ENCODE measurements at places on chromosomes 11 and 22.
A peak's percentile ranks its signal among the peaks of the same experiment; 100 is the strongest.

GRCh38 chr11:81104051-81104450 is 1629.6 kb downstream of the FAM181B start:
- no peak for DNase-seq

DNA sequence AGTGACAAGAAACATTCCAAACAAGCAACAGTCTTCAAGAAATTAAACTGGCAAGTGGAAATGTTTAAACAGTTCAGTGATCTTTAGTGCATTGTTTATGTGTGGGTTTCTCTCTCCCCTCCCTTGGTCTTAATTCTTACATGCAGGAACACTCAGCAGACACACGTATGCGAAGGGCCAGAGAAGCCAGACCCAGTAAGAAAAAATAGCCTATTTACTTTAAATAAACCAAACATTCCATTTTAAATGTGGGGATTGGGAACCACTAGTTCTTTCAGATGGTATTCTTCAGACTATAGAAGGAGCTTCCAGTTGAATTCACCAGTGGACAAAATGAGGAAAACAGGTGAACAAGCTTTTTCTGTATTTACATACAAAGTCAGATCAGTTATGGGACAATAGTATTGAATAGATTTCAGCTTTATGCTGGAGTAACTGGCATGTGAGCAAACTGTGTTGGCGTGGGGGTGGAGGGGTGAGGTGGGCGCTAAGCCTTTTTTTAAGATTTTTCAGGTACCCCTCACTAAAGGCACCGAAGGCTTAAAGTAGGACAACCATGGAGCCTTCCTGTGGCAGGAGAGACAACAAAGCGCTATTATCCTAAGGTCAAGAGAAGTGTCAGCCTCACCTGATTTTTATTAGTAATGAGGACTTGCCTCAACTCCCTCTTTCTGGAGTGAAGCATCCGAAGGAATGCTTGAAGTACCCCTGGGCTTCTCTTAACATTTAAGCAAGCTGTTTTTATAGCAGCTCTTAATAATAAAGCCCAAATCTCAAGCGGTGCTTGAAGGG is 6.0 kb downstream of the MALAT1 start:
- no peak for DNase-seq

- DNase-seq, result peak; percentile 75
Observed at GRCh38 chr11:44593251-44593650, 27.8 kb downstream of the CD82 start.

DNA sequence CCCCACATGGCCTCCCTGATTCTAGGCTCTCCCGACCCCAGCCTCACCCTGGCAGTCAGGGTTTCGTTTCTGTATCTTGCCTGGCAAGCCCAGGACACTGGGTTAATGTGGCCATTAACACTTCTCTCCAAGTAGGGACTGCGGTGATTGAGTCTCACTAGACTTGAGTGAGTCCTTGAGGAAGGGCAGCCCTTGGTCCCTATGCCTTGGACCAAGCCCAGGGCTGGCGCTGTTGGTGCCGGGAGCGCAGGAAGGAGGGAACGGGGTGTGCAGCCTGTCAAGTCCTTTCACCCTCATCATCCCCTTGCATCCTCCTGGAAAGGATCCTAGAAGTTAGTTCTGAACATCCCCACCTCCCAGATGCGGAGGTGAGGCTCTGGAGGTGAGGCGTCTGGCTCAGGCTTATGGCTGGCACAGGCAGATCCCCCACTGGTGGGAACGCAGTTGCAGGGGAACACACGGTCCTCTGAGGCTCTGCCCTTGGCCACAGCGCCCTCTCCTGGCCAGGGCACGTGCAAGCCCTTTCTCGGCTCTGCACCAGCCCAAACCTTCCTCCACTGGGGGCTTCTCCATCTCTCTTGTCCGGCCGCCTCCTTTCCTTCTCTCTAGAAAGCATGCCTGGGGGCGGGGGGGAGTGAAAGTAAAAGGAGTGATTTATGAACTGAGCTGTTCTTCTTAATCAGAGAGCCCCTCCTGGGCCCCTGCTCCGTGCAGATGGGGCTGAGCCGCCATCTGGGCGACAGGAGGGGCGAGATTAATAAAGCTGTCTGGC is 56.7 kb downstream of the TP53I11 start:
- peak; percentile 57 for DNase-seq

GRCh38 chr11:79054636-79055035 is 386.2 kb downstream of the TENM4 start:
- DNase-seq, result no peak

DNA sequence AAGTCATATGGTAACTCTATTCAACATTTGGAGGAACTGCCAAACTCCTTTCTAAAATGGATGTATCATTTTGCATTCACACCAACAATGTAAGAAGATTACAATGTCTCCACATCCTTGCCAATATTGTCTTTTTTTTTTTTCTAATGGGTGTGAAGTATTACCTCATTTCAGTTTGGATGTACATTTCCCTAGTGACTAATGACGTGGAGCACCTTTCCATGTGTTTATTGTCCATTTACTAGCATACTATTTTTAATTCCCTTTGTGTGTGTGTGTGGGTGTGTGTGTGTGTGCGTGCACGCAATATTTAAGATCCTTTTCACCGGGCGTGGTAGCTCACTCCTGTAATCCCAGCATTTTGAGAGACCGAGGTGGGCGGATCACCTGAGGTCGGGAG is 62.7 kb downstream of the APOL3 start:
- no peak for DNase-seq

DNA sequence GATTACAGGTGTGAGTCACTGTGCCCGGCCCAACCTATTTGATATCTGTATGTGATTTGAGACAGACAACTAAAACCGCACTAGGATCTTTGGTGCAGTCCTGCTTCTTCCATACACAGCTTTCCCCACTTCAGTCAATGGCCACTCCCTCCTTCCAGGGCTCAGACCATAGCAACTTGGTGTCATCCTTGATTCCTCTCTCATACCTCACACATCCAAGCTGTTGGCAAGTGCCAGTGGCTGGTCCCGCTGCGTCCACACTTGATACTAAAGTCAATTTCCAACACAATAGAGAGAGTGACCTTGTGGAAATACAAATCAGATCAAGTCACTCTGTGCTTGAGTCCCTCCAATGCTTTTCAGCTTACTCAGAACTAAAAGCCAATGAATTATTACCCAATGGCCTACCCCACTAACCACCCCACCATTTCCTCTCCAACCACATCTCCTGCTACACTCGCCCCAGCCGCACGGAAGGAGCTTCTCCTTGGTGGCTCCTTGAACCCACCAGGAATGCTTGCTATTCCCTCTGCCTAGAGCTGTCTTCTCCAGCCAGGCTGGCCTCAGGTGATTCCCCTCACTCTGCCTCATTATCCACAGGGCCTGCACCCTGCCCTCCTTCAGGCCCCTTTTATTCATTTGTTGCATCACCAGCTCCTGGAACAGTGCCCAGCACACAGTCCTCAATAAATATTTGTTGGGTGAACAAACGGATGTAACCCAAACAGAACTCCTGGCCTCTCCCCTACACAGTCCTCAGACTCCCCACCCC is 12.9 kb downstream of the ABTB2 start:
- DNase-seq, result no peak

DNA sequence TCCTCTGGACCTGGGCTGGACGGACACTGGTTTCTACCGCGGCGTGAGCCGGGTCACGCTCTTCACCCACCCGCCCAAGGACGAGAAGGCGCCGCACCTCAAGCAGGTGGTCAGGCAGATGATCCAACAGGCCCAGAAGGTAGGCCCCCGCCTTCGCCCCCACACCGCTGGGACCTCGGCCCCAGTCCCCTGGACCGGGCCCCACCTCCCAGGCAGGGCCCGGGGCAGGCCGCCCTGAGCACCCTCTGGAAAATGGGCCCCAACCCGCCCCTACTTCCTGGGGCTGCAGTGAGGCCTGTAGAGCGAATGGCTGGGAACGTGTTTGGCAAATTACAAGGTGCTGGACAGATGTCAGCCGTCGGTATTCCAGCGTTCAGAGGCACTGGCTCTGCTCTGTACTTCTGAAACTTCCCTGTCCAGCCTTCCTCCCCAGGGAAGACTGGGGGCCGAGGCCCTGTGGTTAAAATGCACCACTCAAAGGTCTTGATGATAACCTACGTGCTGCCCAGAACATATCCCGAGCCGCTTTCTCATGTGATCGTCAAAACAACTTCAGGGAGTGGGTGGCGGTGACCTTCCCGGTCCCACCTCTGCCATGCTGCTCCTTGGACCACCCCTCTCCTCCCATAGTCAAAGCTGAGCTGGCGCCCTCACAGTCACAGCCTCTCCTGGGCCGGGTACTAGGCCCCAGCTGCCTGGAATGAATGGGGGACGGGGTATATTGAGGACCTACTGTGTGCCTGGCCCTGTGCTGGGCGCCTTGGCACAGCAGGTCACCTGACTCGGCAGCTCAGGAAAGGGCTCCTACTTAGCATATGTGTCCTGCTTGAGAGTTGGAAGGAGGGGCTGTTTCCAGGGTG is 869 bp downstream of the FAM83F start:
- DNase-seq, result no peak

DNA sequence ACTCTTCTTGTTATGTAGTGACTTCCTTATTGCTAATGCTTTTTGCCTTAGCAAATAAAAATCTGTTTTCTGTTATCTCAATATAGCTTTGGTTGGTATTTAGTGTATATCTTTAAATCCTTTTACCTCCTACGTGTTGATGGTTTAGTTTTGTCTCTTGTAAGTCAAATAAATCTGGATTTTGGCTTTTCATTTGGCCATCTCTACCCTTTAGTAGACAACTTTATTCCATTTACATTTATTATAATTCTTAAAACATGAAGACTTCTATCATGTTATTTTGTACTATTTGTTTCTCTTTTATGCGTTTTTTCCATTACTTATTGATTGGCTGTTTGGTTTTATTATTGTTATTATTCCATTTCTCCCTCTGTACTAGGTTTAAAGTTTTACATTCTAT is 19.5 kb upstream of the ALKBH3 start:
- DNase-seq, result no peak

- DNase-seq, result no peak
Observed at GRCh38 chr11:131943295-131943694, 572.9 kb downstream of the NTM start.

DNA sequence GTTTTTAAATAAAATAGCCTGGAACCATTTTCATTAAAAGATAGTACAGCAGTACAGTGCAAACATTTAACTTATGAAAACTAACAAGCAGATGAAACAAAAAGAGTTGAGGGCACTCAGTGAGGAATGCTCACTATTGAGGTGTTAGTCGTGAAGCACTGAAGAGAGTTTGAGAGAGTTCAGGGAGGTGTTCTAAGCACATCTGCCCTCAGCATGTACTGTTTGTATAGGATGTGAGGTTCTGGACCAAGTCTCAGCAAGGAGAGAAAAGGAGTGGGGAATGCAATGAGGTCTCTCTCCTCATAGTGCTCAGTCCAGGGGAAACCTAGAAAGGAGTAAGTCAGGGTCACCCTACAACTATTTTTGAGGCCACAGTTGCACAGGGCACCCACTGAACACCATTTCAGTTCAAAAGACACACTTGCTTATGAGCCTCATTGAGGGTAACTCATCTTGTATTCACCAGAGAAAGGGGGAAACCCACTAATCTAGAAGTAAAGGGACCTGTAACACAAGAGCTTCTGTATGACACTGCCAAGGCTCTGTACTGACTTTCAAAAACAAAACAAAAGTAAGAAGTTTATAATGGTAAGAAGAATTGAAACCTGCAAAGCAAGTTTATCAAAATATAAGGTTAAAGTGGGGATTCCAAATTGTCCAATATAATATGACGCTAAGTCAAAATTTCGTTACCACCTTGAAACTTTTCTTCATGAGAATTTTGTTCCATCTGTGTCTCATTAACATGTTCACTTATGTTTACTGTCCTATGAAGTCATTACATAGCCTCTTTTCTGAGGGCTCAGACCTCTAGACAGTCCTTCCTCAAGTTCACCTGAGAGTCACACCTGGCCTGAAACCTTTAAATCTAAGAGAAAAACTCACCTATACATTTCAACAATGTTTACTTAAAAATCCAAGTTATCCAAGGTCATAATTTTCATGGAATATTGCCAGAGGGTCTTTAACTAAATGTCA is 275.3 kb downstream of the ETS1 start:
- no peak for DNase-seq

GRCh38 chr22:40345815-40346184 is 500 bp upstream of the ADSL start:
- no peak for DNase-seq

GRCh38 chr22:16651217-16651616 is 58.6 kb upstream of the CCT8L2 start:
- no peak for DNase-seq

DNA sequence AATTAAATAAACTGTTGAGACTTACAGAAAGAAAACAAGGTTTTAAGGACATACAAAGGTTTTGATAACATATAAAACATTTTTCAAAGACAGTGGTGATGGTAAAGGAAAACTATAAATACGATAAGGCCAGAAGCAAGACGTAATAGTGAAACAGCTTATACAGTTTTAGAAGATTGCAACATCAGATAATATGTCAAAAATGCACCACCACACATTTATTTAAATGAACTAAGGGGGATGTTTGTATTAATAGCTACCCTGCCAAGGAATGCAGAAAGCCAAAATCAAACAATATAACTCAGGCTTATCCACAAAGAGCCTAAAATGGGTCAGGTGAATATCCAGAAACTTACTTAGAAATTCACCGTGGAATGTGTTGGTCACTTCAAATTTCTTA is 981.6 kb upstream of the FAT3 start:
- DNase-seq, result no peak

DNA sequence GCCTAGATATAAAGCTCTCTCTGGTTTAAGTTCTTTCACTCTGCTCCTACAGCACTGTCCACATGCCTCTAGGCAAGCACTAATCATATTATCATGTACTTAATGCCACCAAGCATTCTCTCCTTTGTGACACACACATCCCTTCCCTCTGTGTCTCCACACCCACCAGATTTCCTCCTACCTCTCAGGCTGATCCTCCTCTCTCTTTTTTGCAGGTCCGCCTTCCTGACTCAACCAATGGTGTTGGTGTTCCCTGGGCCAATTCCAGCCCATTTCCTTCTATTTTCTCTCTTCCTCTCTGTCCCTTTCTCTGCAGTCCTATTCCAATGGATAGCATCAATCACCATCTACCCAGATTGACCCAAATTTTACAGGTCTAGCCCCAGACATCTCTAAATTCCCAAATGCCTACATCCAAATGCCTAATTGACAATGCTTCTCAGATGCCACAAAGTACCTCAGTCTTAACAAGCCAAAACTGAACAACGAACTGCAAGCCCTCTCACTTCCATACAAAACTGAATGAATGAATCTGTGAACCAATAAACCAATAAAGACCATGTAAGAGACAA is 504 bp upstream of the ZNF215 start:
- DNase-seq, result no peak

- no peak for DNase-seq
Observed at GRCh38 chr22:26651815-26652214, 5.6 kb upstream of the MIAT start.

- no peak for DNase-seq
Observed at GRCh38 chr11:14357881-14358728, 878 bp downstream of the RRAS2 start.

- no peak for DNase-seq
Observed at GRCh38 chr11:73757598-73757997, 3.3 kb downstream of the RAB6A start.

GRCh38 chr11:112363527-112363926 is 102.9 kb upstream of the PLET1 start:
- DNase-seq, result no peak

- no peak for DNase-seq
Observed at GRCh38 chr22:47394504-47395440, 632.3 kb downstream of the TBC1D22A start.

- DNase-seq, result no peak
Observed at GRCh38 chr11:115496892-115497291, 7.3 kb downstream of the CADM1 start.
